Fibroblast of the aortic adventitia (primary cell): ENCODE measurements at places on chromosomes 7 and 10. TPM values are rescaled to one million over a fixed set of nuclear protein-coding genes. Genes with fewer than 3 reads are reported as not detected.

Gene ZNF273
- total RNA-seq: 1.8 and 3.7 TPM in 2 replicates

Gene XRCC2
- 1.1 and 8.1 TPM in 2 replicates for total RNA-seq

Gene CTAGE8
- 6.2 TPM in 1 of 2 replicates, not detected in the other for total RNA-seq

Gene PIK3CG
- total RNA-seq: 0.08 TPM in 1 of 2 replicates, not detected in the other

Gene NRCAM
- 2.3 and 5.4 TPM in 2 replicates for total RNA-seq

Gene ASB15
- not detected in 2 replicates for total RNA-seq

Gene MYOZ1
- total RNA-seq: not detected in 2 replicates

Gene KCNIP2
- total RNA-seq: 0.82 and 1.2 TPM in 2 replicates

Gene ARL5B
- 11.6 and 18.0 TPM in 2 replicates for total RNA-seq

Gene RARRES2
- total RNA-seq: 1.4 and 76.1 TPM in 2 replicates

Gene ABCB1
- 0.08 and 0.36 TPM in 2 replicates for total RNA-seq

Gene IQCE
- total RNA-seq: 14.0 and 210 TPM in 2 replicates

Gene FAM20C
- total RNA-seq: 18.2 and 55.5 TPM in 2 replicates

Gene ZNF727
- 0.57 TPM in 1 of 2 replicates, not detected in the other for total RNA-seq

Gene SFRP4
- 40.9 and 171 TPM in 2 replicates for total RNA-seq

Gene FXYD4
- total RNA-seq: not detected in 2 replicates

Gene WIPF3
- not detected in 2 replicates for total RNA-seq
